AML-193 (cell line): ENCODE measurements at places on chromosomes 6 and 20.
A peak's percentile ranks its signal among the peaks of the same experiment; 100 is the strongest.

DNA sequence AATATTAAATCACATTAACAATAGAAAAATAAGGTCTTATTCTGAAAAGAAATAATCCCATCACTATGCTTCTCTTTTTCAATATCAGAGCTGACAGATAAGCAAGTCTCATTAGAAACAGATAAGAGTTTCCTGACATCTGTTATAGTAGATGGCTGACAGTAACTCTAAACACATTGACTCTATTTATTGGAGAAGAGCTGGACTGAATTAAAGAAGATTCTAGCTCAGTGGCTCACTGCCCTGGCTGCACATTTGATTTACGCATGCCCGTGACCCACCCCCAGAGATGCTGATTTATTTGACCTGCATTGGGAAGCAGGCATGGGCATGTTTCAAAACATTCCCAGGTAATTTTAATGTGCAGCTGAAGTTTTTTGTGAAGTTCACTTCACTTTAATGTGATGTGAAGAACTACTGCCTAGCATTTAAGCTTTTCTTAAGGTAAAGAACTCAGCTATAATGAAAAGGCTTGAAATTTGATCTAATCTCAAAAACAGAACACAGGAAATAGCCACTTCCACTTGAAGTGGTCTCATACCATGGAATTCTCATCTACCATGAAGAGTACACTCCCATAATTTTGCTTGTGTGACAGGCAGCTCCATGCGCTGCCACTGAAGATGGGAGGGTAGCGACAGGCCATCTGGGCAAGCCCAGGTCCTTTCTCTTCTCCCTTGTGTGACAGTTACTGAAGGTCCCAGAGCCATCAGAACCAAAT lies 162.3 kb downstream of the TPBG start:
- no peak for DNase-seq

DNA sequence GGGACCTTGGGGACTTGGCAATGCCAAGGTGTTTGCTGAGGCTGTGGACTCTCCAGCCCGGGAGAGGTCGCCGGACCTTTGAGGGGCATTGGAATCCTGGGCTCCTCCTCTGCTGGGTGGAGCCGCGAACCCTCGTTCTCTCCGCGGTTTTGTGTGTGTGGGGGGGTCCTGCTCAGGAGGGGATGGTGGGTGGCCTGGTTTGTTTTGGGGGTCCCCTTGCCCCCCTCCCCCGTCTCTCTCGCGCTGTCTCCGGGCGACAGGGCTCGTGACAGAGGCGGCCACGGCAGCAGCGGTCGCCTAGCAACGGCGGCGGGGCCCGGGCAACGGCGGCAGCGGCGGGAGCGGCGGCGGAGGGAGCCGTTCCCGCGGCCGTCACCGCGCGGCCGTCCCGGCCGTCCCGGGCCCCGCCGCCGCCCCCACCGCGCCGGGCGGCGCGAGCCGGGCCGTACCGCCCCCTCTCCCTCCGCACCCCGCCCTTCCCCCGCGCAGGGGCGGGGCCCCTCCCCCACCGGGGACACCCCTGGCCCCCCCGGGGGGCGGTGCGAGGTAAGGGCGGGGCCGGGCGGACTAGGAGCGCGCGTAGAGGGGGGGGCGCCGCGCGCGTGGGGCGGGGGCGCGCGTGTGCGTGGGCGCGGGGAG lies 7.8 kb downstream of the SYNGAP1 start:
- DNase-seq, result no peak

GRCh38 chr20:31717478-31718201 lies 5.0 kb downstream of the BCL2L1 start:
- DNase-seq, result peak; percentile 31

- DNase-seq, result peak; percentile 24
These were observed 108.4 kb upstream of the SIM1 start for GRCh38 chr6:100573166-100573565.

DNA sequence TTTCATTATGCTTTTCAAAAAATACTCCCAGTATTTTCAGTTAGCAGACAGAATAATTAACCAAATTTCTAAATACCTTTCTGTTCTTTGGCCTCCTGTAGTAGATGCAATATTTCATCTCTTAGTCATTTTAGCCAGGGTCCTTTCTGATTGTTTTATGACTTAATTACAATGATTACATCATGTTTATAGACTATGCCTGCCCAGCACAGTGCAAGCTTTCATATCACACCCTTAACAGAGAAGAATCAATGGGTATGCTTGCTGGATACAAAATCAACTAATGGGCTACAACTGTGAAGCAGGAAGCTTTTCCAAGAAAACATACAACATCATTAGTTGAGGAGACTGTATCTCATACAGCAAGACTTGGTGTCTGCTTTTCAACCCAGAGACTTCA lies 119.8 kb upstream of the NRSN1 start:
- DNase-seq, result no peak
